ENCODE measurements at places on chromosomes 2 and 18.
A peak's percentile ranks its signal among the peaks of the same experiment; 100 is the strongest.

DNA sequence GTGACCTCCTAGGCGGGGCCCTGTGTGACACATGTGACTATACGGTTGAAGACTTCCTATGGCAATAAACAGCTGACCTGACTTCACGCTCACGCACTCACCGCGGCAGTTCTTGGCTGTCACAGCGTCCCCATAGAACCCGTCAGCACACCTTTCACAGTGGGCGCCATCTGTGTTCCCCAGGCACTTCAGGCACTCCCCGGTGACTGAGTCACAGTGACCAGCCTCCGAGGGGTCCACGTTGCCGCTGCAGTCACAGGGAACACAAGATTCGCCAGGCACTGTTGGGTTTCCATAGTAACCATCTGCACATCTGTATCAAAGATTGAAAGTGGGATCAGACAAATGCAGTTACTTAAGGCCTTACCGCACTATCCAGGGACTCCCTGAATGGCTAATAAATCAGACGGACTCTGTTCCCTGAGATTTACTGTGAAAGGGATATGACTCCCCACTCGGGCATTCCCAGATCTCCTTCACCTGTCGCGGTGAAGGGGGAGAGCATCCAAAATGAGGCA is 94.5 kb downstream of the LAMA1 start:
- DNase-seq: no peak

- DNase-seq: no peak
Observed at GRCh38 chr2:100859902-100860301, 40.0 kb downstream of the NPAS2 start.

DNA sequence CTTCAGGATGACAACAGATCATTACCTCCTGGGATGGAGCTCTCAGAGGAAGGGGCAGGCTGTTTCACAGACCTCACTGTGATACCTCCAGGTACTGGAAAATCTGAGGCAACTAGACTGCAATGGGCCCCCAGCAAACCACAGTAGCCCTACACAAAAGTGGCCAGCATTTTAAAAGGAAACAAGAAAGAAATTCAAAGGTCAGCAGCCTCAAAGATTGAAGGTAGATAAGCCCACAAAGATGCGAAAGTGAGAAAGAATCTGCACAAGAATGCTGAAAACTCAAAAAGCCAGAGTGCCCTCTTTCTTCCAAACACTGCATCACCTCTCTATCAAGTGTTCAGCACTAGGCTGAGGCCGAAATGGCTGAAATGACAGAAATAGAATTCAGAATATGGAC is 499.5 kb upstream of the CHAC2 start:
- no peak for DNase-seq

DNA sequence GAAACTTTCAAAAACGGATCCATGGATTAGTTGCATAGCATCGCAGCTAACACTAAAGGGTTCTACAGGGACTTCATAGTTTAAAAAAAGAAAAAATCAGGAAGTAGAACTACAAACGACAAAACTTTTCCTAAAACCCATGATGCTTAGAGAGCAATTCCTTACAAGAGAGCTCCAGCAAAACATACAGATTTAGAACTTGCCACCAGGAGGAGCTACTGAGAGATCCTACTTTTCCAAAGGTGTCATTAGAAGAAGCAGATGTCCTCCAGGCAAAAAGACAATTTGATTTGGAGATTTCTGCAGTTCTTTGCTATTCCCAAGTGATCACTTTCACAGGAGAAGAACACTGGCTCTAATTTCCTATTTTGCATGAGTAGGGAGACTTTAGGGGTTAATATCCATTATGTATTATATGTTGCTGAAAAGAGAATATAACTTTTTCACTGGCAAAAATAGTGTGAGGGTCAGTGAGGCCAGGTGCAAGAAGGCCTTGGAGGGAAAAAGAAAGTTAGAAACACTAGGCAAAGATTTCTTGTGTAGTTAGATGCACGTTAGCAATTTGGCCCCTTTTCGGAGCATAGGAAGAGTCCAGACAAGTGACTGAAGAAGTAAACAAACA is 436.2 kb downstream of the SUCLG1 start:
- peak; percentile 49 for DNase-seq

GRCh38 chr2:26325851-26326250 is 20.1 kb upstream of the SELENOI start:
- DNase-seq: no peak

- no peak for DNase-seq
Observed at GRCh38 chr2:36485521-36485920, 112.4 kb downstream of the FEZ2 start.

GRCh38 chr2:130319536-130319935 is 23.2 kb upstream of the IMP4 start:
- no peak for DNase-seq

DNA sequence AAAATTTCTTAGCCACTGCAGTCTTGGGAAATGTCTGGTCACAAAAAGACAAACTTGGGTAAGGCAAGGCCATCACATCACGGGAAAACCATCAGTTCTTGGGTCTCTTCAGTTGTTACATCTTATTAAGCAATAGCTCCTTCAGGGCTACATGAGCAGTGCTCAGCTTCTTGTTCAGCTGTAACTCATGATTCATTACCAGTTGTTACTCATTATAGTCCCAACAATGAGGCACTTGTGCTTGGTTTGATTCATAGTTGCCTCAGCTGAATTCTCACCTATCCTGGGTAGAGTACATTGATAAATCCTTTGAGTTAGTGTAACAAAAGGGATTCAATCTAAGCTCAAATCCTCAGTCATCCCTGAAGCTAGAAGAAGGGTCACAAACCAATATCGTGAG is 102.4 kb upstream of the DCC start:
- no peak for DNase-seq

DNA sequence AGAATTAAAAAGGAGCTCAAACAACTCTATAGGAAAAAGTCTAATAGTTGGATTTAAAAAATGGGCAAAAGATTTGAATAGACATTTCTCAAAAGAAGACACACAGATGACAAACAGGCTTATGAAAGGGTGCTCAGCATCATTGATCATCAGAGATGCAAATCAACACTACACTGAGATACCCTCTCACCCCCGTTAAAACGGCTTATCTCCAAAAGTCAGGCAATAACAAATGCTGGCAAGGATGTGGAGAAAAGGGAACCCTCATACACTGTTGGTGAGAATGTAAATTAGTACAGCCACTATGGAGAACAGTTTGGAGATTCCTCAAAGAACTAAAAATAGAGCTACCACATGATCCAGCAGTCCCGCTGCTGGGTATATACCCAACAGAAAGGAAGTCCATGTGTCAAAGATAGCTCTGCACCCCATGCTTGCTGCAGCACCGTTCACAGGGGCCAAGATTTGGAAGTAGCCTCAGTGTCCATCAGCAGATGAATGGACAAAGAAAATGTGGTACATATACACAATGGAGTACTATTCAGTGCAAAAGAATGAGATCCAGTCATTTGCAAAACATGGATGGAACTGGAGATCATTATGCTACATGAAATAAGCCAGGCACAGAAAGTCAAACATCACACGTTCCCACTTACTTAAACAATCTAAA is 46.7 kb upstream of the B3GNT7 start:
- DNase-seq: peak; percentile 40

DNA sequence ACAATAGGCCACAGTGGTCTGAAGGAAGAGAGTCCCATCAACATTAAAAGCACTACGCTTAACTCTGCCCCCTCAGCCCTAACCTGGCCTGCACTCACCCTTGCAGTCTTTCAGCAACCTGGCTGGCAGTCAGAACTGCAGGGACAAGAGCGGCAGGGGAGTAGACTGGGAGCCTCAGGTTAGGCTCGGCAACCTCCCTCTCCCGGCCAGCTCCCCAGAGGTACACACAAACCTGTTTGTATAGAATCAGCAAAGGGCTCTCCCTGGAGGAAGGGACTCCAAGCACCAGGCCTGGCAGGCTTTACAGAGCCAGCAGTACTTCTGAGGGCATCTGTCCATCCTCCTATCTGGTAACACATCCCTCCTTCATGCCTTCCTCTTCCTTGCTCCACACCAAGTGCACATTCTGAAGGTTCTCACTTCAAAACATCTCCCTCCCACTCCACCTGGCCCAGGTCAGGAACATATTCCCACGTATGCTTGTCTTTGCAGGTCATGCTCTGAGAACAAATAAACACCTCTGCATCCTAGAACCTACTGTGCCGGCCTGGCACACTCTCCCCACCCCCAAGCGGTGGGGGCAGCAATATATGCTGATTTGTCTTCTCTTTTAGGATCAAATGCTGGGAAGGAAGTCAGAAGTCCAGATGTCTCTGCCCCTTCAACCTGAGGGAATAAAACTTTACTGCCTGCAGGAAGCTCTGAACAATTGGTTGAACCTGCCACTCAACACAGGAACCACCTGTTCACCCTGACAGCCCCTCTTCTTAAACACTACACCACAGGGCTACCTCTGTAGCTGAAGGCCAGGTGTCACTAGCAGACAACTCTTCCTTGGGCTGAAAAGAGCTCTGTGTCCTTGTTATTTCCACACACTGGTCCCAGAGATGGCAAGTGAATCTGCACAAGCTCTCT is 12.6 kb upstream of the SFXN5 start:
- no peak for DNase-seq

DNA sequence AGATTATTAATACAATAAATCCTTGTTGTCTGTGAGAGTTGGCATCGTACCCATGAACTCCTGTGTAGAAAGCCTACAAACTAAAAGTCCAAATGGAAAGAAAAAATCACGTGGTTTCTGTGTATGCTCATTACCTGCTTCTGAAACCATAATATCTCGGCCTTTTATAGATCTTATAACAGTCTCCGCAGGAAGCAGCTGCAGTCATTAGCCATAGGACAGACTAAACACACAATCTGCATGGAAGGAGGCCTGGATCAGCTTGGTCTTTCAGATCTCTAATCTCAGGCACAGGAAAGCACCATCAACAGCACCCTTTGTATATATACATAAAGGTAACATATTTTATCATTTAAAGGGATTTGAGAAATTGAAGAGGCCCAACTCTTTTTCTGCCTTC is 508.9 kb upstream of the TCF4 start:
- DNase-seq: no peak

DNA sequence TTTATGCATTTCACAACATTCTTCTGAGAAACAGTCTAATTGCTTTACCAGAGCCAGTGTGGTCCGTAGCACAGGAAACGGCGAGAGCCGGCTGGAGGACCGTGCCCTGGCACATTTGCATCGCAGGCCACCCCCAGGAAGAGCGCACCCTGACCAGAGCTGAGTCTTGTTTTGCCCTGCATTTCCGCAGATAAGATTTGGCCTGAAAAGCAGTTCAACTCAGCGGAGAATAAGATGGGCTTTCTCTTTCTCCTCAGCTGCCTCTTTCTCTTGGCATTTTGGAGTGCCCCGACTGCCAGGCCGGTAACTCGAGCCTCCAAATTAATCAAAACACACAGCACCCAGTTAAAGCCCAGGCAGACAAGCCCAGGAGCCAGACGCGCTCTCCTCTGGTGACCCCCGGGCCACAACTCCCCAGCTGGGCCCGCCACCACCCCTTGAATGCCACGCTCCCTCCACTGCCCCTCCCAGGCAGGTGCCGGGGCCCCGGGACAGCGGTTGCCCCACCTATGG is 464 bp downstream of the COL4A4 start:
- DNase-seq: no peak

GRCh38 chr2:161713706-161714105 is 89.5 kb downstream of the SLC4A10 start:
- DNase-seq: no peak

DNA sequence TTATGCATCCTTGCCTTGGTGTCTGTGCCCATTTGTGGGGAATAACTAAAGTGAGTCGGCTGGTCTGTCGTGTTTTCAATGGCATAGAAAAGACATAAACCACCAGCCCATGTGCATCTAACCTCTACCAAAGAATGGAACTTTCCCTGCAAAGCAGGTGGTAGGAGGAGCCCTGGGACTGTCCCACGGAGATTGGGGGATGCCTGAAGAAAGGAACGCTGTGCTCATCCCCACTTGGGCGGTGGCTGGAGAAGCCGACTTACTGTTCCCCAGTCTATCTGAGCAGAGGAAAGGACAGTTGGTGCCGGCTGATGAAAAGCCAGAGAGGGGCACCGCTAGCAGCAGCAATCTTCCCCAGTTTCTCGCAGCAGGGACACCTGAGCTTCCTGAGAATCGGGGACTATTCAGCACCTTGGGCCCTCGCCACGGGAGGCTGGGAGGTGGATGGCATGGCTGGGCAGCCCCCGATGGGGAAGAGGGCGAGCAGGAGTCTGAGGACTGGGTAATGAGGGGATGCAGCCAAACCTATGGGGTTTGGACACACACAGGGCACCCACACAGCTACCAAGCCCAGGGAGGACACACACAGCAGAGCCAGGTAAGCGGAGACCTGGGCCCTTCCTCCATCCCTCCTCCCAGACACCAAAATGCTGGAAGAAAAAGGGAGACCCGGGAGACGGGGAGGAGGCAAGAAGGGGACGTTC is 53.7 kb upstream of the AGAP1 start:
- DNase-seq: no peak

GRCh38 chr2:44944102-44944951 is 2.8 kb downstream of the SIX3 start:
- DNase-seq: peak; percentile 49

GRCh38 chr2:119512946-119513345 is 11.3 kb downstream of the SCTR start:
- no peak for DNase-seq

DNA sequence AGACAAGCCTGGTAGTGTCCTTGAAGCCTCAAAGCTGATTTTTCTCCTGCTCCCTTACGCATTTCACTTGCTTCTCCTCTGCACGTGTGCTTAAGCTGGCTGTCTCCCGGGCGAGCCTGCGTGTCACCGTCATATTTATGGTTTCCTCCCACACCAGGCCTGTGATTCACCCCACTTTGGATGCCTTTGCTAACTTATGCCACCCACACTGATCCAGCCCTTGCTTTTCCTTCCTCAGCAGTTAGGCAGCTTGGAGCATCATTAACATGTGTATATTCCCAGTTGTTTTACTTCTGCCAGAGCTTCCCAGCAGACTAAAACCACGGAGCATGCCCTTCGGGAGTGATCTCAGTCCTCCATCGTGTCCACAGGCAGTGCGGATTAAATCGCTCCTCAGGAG is 2.2 kb downstream of the ST3GAL5 start:
- DNase-seq: peak; percentile 79

GRCh38 chr2:227616631-227617030 is 667 bp upstream of the SCYGR4 start:
- no peak for DNase-seq

DNA sequence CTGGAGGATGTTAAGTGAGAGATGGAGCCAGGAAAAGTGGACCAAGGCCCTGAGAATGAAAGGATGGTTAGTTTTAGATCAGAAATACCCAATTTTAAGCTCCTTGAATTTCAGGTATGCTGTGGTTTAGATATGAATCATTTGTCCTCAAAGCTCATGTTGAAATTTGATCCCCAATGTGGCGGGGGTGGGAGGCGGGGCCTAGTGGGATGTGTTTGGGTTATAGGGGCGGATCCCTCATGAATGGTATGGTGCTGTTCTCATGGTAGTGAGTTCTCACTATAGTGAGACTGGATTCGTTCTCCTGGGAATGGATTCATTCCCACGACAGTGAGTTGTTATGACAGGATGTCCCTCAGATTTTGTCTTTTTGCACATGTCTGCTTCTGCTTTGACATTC is 11.4 kb downstream of the MYO5B start:
- no peak for DNase-seq

All from KBM-7 (cell line).